ENCODE measurements at places on chromosomes 1 and 21.

DNA sequence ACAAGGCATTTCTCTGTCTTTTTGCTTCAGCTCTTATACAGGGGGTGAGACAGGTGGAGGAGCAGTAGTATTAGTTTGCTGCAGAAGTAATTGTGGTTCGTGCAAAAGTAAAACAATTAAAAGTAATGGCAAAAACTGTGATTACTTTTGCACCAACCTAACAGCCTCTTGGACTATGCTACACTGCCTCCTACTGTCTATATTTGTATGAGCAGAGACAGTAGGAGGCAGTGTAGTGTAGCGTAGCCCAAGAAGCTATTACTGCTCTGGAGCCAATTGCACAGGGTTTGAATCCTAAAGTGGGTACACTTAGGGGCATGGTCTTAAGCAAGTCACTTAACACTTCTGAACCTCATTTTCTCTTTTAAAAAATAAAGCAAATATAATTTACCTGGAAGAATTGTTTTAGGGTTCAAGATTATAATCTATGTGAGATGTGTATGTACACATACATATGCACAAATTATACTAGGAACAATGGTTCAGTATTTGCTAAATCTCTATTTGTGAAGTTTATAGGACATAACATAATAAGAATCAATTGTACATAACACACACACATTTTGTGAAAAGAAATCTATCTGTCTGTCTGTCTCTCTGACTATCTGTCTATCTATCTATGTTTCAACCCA lies 103.8 kb downstream of the BRINP3 start:
- no peak for DNase-seq

DNA sequence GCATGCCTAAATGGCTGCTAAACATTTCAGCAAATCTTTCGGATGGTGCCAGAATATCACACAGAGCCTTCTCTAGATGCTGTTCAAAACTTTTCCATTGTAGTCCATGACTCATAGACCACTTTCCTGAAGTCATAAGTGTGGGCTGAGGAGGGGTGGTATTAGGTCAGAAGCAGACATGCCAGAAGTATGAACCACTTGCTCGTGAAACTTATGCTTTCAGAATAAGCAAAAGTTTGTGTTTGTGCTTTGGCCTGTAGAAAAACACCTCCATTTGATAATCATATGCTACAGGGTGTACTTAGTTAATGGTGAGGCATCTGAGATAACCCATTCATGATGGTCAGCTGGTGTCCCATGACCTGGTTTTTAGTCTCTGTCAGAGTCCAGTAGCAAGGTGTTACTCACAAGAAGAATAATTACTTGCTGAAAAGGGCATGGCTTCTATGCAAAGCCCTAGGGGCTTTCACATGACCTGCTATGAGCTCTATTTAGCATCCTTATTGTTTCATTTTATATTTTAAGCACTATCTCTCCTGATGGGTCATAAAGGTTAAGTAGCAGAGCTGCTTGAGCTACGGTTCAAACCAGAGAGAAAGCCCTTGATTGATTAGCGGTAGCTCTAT lies 183.1 kb upstream of the IVNS1ABP start:
- DNase-seq, result no peak

DNA sequence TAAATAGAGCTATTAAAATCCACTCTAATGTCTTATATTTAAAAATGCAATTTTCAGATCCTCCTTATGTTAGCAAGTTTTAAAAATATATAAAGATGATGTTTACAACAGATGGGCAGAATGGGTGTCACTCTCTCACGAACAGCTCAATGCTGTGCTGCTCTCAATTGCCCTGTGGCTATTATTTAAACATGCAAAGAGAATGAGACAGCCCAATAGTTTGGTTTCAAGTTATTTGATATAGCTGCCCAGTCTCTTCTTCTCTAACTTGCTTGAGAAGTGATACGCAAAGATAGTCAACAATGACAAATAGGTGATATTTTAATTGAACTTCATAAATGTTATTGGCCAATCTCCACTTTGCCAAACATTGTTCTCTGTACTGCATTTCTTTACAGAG lies 199.3 kb upstream of the GREM2 start:
- DNase-seq, result no peak

GRCh38 chr1:45522324-45523104 lies 830 bp upstream of the PRDX1 start:
- no peak for DNase-seq

DNA sequence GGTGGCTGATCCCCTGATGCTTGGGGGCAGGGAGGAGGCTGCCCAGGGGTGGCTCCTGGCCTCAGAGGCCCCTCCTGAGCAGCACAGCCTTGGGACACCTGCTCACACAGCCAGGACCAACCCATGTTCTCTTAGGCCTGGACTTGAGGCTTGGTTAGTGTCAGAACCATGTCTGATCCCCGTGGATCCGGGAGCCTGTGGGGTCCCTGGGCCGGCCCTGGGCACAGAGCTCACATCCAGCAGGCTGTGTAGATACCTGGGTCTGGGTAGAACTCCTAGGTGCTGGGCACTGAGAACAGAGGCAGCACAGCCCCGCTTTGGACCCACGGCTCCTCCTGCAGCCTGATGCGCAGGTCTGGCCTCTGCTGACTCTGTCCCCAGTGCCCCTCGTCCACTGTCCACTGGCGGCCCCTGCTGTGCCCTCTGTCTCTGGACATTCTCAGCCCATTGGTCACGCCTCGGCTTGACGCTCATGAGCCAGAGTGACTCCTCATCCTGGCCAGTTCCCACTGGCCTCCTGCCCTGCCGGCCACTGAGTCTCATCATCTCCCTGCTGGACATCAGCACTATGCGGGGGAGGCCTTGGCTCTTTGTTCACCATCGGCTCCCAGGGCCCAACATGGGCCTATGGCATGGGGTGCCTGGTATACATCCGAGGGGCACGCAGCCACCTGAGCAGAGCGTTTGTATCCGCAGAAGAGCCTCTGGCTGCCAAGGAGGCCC lies 70.2 kb downstream of the TRIM11 start:
- no peak for DNase-seq

DNA sequence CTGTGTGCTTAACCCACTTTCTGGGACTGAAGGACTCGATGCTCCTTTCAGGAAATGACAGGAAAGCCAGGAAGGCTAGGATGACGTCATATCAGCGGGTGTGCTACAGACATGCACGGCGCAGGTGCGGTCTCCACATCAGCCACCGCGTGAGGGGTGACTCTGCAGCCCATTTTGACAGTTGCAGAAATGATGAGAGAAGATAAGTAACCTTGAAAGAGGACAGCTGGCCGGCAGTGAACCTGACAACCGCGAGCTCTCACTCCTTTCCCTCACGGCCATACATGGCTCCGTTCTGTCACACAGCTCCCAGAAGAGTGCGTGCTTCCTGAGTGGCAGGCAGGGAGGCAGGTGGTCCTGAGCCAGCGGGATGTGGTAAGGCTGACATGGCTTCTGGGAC lies 1.7 kb upstream of the KRTAP10-5 start:
- DNase-seq, result no peak

DNA sequence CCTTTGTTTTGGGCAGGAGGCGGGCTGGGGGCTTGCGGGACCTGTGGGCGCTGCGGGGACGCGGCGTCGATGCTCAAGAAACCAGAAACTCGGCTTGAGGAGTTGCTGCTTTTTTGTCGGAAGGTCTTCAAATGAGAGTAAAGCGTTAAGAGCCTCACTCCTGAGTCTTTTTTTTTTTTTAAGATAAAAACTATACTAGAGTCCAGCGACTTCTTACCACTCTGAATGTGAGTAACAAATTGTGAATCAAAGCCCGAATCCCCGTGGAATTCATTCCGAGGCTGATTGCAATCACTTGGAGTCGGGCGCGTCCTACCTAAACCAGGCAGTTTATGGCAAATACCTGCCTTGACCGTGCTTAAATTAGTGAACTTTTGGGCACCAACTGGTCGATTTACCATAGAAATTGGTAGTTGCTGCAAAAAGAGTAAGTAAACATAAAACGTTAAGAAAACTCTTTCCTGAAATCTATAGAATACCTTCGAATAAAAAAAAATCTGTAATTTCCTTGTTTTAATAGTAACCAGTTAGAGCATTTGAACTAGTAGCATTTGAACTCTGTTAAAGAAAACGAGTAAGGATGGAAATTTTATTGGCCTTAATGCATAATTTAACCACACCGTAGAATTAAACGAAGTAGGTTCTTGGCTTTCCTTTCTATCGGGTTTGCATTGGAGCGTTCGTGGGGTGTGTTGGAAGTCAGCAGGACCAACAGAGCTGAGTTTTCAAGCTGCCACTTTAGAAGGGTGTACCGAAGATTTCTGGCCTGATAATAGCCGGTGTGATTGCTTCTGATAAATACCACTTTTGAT lies 769 bp downstream of the GPSM2 start:
- peak; percentile 20 for DNase-seq

DNA sequence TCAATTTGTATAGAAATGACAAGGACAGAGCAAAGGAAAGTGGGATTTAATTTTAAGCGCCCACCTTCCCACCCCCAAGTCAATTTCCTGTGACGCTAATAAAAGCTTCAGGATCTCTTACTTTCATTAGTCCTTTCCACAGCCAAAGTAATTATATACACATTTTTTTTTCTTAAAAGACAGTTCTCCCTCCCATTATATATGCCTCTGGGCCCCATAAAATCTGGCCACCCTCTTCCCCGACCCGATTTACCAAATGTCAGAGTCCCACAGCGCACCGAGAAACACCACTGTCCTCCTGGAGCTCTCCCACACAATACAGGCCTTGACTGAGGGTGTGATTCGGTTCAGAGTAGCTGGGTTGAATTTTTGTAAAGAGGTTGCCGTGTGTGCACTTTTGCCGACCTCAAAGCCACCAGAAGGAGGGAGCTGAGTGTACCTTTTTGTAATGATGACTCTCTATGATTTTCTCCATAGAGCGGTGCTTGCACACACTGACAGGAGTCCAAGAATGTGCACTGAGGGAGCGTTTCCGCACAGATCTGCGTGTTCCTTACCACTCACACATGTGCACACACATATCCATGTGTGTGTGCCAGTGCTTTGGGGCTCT lies 26.2 kb upstream of the IL10 start:
- no peak for DNase-seq

DNA sequence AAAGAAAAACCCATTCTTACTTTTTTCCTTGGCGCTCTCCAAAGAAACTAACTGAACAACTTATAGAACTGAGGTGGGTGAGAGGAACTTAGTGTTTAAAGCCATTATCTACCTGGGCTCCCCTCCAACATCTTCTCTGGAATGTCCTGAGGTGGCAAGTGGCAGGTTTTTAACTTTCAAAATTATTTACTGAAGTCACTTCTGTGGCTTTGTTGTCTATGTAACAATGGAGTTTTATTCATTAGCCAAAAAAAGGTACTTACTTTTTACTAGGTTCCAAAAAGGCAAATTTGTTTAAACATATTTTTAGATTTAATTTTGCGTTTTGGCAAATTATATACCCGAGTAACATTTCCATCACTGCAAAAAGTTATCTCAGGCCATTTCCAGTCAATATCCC lies 2.4 kb downstream of the ENO1 start:
- no peak for DNase-seq

DNA sequence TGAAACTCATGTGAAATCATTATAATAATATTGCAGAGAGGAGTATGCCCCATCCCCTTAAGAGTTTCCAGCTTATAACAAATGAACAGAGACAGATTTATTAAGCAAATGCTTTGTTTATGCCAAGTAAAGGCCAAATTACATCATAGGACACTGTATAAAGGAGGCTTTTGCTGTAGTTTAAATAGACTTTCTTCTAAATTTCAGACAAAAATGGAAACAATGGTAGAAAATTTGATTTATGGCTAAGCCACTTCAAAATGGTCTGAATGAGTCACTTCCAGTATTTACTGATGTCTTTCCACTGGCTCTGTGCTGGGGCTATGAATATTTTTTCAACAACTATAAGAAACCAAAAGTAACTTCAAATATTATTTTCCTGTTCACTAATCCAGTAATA lies 81.1 kb upstream of the ST6GALNAC5 start:
- DNase-seq, result no peak

GRCh38 chr1:9166289-9167235 lies 37.7 kb upstream of the GPR157 start:
- no peak for DNase-seq

DNA sequence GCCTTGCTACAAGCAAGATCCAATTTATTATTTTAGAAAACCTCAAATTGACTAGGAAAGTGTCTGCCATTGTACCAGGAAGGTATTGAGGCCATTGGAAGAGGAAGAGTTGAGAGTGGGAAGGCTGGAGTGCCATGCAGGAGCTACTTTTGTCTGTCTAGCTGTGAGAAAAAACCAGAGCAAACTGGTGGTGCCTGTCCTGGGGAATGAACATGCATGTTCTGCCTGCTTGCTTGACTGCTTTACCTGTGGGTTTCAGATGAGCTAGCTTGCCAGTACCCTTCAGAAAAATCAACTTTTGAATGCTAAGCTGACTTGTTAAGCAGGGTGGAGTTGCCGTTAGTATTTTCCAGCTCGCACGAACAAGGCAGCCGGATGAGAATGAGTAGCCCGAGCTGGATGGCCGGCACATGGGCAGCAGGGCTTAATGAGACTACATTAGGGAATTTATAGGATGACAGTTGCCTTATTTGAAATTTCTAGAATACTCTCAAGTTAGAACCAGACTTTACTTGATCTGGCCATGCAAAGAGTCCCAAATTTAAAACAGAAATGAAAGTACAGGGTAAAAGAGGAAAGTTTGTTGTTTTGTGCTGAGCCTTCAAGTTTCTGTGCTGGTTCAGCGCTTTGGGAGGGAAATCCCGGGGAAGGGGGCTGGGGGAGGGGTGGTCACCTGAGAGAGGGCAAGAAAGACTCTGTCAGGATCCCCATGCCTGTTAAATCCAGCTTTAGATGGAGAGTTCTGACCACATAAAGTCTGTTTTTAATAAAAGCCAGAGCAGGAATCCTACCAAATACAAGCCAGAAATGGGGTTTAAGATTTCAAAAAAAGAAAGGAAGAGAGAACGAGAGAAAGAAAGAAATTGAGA lies 29.6 kb upstream of the C1orf105 start:
- DNase-seq, result no peak

DNA sequence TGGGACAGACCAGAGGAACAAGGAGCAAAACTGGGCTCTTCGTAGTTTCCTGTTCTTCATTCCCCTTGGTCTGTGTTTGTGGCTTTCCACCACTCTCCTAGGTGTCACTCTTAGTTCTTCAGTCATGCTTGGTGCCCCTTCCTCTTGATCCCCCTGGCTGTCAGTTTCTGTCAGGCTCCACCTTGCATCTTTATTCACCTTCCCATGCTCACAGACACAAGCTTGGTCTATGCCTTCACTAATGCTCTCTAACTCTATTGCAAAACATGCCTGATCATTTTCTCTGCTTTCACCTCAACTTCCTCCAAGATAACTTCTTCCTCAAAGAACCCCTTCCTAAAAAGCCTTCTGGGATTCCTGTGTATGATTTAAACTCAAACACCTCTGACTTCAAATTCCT lies 122.9 kb downstream of the GLUL start:
- no peak for DNase-seq

GRCh38 chr1:219174460-219175211 lies 958 bp downstream of the LYPLAL1 start:
- peak; percentile 13 for DNase-seq

- DNase-seq, result no peak
Measured at GRCh38 chr1:233406994-233407631, 79.6 kb downstream of the MAP3K21 start.

GRCh38 chr1:162912061-162912667 lies 51.2 kb upstream of the CCDC190 start:
- DNase-seq, result no peak

- no peak for DNase-seq
Measured at GRCh38 chr21:16116798-16117197, 387.0 kb downstream of the USP25 start.

GRCh38 chr1:44851308-44851707 lies 8.3 kb upstream of the PTCH2 start:
- DNase-seq, result no peak

GRCh38 chr1:27785781-27786455 lies 12.9 kb downstream of the STX12 start:
- no peak for DNase-seq

GRCh38 chr1:91913018-91913417 lies 27.1 kb upstream of the TGFBR3 start:
- DNase-seq, result no peak

GRCh38 chr1:236117710-236118109 lies 24.6 kb upstream of the GPR137B start:
- DNase-seq, result no peak
